ENCODE measurements at places on chromosomes 2 and 18.

- no peak for DNase-seq
Measured at GRCh38 chr18:52402814-52403213, 62.8 kb downstream of the DCC start.

- DNase-seq = no peak
Measured at GRCh38 chr18:8858888-8859511, 153.6 kb downstream of the MTCL1 start.

GRCh38 chr2:159942146-159942545, 120.3 kb downstream of the PLA2R1 start:
- no peak for DNase-seq

DNA sequence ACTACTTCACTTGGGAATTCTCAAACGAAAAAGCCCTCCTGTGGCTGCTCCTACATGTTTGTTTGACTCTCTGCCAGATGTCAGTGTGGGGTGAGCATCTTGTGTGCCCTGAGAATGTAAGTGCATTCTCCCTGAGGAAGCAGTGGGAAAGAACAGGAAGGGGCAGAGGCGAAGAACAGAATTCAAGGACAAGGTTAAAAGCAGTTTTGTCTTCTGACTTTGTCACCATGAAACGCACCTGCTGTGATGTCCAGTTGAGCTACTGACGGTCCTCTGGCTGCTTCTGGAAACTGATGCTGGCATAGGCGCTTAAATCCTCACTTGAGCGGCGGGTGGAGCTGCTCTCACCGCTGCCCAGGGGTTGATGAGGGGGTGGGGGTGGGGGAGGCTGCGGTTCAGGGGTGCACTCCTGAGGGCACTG, 4.9 kb downstream of the IRS1 start:
- no peak for DNase-seq

DNA sequence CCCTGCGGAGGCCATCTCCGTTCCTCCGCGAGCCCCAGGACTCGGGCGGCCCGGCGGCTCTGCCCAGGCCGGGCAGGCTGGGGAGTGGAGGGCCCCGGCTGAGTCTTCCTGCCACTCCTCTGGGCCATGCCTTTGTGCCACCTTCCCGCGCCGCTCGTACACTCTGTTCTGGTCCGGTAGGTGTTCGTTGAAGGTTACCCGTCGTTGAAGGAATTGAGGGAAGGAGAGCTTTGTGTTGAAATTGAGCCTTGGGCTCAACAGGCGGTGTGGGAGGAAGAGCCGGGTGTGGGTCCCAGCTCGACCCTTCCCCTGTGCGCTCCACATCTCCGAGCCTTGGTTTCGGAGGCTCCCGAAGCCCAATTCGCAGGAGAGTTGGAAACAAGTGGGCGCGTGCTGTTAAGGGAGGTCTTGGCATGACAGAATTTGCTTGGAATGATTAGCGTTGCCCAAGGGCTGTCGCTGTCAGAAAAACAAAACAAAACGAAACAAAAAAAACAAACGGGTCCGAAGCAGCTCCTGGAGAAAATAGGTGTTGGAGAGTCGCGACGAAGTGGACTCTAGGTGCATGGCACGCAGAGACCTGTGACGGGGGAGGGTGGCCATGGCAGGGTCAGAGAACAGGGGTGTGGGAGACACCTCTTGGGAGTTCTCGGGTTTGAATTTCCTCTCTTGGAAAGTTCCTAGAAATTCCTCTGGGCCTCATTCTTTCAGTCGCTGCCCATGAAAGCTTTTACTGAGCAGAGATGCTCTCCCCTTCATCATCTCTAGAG, 1.2 kb upstream of the MZT2A start:
- DNase-seq = no peak

- DNase-seq = no peak
Measured at GRCh38 chr2:236396818-236397350, 132.7 kb upstream of the ASB18 start.

GRCh38 chr18:41391616-41392595, 563.1 kb upstream of the PIK3C3 start:
- no peak for DNase-seq

- no peak for DNase-seq
Measured at GRCh38 chr2:74555610-74556103, 1.1 kb downstream of the DOK1 start.

DNA sequence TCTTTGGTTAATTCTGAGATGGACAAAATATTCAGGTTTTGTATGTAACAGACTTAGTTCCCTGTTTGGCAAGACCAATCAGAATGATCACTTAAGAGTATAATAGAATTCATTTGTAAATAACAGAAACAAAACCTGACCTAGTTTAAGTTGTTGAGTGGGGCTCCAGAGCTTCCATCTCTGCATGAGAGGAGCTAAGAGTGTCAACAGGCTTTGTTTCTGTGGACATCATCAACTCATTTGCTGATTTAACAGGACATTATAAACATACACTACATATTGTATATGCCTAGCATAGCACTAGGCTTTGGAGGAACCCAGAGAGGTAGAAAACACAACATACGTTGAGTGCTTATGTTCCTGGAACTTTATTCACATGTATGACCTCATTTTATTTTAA, 75.3 kb upstream of the TRIB2 start:
- DNase-seq = no peak

- DNase-seq = no peak
Measured at GRCh38 chr2:178844701-178845100, 37.5 kb upstream of the TTN start.

DNA sequence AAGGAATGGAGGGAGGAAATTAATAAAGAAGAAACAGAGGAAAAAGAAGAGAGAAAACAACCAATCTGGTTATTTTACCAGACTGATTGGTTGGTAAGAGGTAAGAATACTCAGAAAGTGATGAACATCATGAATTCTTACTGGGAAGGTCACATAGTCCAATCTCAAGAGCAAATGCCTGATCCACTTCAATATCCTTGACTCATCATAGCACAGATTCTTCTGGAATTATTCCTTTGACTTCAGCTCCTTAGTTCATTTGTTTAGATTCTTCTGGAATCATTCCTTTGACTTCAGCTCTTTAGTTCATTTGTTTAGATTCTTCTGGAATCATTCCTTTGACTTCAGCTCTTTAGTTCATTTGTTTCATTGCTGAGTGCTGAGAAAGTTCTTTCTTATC, 2030.6 kb upstream of the CELF4 start:
- DNase-seq = no peak

- DNase-seq = no peak
Measured at GRCh38 chr2:54099829-54100585, 15.4 kb upstream of the ACYP2 start.

GRCh38 chr2:140136366-140136765, 1356.2 kb upstream of the NXPH2 start:
- no peak for DNase-seq

- no peak for DNase-seq
Measured at GRCh38 chr2:128727404-128727803, 408.7 kb upstream of the HS6ST1 start.

GRCh38 chr2:173062801-173063200, 12.8 kb upstream of the MAP3K20 start:
- DNase-seq = no peak

DNA sequence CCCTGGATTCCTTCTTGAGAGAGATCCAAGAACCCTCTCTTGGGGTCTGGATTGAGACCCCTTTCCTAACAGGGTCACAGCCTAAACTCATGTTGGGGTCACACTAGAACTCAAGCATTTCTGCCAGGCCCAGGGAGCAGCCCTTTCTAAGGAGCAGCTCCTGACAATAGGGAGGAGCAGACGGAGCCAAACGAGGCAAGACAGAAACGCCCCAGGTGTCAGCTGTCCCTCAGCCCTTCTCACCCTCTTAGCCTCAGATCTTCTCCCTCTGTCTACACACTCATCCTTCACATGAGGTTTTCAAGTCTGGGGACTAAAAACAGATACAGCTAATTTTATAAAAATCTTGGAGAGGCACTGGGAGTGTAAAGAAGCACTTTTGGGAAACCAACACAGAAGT, 157.2 kb downstream of the SOCS6 start:
- DNase-seq = no peak

DNA sequence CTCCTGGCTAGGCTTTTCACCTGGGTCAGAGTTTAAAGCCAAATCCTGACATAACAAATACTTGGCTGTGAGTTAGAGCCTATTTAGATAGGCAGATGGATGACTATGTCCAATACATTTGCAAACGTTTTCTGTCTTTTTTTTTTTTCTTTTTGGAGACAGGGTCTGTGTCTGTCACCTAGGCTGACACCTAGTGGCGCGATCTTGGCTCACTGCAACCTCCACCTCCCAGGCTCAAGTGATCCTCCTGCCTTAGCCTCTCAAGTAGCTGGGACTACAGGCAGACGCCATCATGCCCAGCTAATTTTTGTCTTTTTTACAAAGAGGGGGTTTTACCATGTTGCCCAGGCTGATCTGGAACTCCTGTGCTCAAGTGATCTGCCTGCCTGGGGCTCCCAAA, 124.8 kb downstream of the DYM start:
- no peak for DNase-seq

GRCh38 chr2:50856016-50856541, 175.9 kb downstream of the NRXN1 start:
- DNase-seq = no peak

- DNase-seq = no peak
Measured at GRCh38 chr2:118388771-118389170, 300.5 kb downstream of the INSIG2 start.

- no peak for DNase-seq
Measured at GRCh38 chr18:68181956-68182355, 533.0 kb downstream of the TMX3 start.

DNA sequence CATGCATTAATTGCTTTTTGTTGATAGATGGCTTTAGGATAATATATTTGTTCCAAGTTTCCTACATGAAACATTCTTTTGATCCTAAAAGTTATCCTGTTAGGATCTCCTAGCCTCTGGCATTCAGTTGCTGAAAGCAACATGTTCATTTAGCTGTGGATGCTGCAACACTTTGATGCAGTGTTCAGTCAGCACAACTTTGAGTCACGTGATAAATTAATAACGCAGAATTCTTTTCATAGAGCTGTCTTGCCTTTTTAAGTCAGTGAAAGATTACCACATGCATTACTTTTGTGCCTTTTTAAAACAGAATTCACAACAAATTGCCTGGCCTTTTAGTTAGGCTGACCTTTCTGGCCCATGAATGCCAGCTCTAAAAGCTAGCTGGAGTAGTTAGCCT, 1467.9 kb upstream of the ZEB2 start:
- DNase-seq = no peak

DNA sequence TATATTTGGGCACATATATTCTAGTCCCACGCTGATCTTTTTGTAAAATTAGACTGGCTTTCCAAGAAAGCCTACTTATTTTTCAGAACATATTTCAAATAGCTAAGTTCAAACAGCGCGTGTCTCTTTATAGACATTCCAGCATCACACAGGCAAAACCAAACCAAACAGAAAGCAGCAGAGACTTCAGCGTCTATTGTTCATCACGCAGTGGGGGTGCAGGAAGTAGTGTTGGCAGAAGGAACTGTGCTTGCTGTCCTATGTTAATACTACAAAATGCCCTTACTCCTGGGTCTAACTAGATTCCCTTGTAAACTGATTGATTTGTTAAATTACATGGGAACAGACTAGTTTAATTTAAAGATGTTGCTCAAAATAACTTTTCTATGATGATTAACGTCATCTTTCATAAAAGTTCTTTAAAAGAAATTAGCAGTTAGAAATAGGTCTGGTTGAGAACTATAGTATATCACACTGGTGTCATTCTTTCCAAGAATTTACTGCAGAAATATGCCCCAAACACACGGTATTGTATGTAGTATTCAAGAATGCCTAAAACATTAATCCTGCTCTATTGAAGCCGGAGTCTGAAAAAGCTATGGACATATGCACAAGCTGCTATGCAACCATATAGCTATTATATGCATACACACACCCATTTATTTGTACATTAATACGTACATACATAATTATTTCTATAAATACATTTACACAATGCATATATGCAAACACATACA, 436.3 kb downstream of the CBLN2 start:
- DNase-seq = no peak

DNA sequence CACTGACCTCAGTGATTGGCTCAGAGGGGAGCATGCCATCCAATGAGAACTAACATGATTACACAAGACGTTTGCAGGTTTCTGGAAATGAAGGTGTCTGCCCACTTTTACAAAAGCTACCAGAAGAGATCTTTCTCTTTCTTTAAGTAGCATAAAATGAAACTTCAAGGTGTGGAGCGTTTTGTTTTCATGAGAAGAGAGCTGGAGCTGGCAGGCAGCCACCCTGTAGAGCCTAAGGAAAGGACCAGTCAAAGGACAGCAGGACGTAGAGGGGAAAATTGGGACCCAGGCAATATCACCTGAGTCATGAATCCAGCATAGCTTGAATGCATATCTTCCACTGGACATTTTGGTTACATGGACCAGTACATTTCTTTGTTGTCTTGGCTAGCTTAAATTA, 331.0 kb downstream of the EPHA4 start:
- DNase-seq = no peak

DNA sequence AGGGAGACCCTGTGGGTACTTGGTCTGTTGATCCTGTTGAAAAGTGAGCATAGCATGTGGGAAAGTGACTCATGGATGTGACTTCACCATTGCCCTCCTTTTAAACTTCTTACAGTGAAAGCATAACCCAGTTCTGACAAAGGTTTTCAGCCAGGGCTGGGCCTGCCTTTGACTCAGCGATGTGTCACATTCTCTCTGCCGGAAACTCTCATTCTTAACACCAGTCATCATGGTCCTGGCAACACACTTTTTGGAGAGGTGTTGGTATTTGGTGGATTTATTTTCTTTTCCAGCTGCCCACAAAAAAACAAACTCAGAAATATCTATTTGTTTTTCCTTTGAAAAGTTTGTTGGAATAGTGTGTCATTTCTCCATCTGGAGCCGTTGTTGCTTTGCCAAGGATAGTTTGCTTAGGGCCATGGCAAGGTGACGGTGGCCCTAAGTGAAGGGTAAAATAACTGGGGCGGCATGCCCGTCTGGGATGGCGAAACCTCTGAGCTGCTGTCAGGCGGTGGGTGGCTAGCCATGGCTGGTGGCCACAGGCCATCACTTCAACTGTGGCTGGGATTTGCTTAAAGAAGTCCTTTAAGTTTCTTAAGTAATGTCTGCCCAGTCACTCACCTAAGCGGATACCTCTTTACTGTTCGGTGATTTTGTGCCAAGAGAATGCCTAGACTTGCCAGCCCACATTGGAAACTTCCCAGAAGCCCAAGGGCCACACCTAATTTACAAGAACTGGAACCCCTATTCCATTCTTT, 123.3 kb downstream of the LTBP1 start:
- DNase-seq = peak; percentile 66

- no peak for DNase-seq
Measured at GRCh38 chr2:35708411-35708923, 647.1 kb upstream of the CRIM1 start.

DNA sequence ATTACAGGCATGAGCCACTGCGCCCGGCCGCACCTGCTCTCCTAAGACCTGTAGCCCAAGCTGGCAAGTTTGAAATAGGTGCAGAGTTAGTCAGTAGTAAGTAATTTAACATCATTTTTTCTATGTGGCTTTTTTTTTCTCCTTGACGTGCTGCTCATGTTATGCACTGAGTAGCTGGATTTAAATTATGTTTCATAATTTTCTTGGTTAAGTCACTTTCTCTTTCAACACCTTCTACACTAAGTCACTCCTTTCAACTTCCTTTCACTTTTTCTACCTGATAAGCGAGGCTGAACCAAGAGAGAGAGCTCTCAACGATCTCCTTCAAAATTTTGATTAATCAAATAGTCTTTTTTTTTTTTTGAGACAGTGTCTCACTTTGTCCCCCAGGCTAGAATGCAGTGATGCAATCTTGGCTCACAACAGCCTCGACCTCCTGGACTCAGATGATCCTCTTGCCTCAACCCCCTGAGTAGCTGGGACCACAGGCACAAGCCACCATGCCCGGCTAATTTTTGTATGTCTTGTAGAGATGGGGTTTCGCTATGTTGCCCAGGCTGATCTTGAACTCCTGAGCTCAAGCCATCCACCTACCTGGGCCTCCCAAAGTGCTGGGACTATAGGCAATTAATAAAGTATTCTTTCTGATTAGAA, 13.1 kb downstream of the CASP8 start:
- DNase-seq = no peak

GRCh38 chr2:105042189-105042588, 4.3 kb downstream of the MRPS9 start:
- no peak for DNase-seq
